Hepatocyte (in vitro differentiated cells): ENCODE measurements at places on chromosomes 7 and 10.
A peak's percentile ranks its signal among the peaks of the same experiment; 100 is the strongest.

DNA sequence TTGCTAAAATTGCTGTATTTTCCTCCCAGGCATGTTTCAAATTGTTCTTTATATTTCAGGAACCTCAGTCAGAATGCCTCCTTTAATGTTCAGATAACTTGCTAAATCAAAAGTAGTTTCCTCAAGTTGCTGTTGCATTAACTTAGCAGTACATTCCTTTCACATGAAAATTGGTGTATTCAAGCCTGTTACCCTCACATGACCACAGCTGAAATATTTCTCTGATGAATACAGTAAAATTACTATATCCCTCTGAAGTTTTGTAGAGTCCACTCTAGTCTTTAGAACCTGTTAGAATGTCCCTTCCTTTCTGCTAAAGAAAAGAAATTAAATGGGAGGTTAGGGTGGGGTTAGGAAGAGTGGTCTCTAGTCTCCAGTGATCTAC lies 24.5 kb upstream of the C1GALT1 start:
- DNase-seq: no peak

DNA sequence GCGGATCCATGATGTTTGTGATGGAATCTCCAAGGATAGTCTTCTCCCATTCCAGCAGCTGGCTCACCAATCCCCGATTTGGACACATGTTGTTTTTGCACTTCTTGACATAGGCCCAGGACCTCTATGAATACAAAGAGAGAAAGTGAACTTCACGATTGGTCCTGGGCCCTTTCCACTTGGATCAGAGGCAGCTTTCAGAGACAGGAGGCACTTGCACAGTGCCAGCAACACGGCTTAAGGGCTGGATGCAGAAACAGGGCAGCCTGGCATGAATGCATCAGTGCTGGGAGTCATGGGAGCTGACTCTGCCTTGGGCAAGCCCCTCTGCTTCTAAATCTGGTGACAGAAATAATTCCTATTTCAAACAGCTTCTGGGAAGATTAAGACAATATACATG lies 2.1 kb upstream of the TMEM120A start:
- no peak for DNase-seq

DNA sequence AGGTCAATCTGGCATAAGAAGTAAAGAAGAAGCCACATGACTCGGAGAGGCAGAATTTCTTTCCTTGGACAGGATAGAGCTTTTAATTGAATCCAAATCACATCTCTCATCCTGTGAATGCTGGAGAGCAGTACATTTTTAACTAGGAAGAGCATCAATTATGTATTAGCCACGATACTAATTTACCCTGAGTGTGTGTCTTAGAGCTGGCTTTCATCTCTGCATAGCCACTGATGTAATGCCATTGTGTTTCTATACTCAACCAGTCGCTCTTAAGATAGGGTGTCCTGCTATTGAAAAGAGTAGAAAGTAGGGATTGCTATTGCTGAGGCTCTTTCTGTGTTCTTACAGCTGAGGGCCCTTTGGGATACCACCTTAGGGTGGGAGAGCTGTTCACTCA lies 280.3 kb downstream of the AUTS2 start:
- no peak for DNase-seq

DNA sequence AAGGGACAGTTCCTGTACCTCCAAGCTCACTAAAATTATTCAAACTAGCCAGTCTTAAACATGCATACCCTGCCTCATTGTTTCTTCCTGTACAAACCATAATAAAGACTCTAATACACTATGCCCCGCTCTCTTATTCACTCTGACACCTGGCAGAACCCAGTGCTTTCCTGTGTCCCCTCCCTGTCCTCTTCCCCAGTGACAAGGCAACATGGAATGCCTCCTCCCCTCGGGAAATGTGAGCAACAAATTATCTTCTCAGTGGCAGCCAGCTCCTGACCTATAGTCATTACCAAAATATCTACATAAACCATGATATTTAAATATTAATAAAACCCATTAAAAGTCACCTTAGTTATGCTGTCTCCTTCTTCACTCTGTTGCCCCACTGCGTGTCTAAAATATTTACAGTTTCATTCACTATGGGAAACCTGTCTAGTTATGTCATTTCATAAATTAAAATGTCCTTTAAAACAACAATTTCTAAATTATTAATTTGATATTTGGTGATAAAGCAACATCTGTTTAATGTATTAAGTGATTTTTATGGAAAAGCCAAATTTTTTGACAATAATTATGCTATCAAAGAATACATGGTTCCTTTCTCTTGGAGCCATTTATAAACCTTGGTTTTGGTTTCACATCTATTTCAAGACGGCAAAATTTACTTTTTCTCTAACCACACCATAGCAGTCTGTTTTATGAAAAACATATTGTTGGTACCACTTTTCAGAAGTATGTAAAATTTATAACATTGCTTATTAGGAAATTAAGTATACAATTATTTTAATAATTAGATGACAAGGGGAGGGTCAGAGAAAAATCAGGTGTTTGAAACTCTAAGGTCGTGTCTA lies 1355.2 kb downstream of the XPNPEP1 start:
- DNase-seq: no peak

- no peak for DNase-seq
Observed at GRCh38 chr10:127145173-127145572, 51.2 kb downstream of the INSYN2A start.

DNA sequence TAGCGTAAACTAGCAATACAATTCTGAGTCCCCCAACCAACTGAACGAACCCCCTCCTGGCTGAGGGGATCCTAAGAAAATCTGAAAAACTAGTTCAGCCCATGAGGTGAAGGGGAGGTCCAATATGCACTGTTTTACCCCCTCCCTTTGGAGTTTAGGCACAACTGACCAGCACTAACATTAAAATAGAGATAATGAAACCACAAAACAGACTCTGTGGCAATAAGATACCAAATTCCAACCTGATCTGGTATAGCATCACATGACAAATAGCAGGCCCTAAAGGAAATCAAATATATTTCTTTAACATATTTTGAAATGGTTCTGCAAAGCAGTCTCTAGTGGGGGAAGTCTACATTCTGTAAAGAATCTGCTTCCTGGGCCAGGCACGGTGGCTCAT lies 522.5 kb downstream of the TYW1 start:
- no peak for DNase-seq

DNA sequence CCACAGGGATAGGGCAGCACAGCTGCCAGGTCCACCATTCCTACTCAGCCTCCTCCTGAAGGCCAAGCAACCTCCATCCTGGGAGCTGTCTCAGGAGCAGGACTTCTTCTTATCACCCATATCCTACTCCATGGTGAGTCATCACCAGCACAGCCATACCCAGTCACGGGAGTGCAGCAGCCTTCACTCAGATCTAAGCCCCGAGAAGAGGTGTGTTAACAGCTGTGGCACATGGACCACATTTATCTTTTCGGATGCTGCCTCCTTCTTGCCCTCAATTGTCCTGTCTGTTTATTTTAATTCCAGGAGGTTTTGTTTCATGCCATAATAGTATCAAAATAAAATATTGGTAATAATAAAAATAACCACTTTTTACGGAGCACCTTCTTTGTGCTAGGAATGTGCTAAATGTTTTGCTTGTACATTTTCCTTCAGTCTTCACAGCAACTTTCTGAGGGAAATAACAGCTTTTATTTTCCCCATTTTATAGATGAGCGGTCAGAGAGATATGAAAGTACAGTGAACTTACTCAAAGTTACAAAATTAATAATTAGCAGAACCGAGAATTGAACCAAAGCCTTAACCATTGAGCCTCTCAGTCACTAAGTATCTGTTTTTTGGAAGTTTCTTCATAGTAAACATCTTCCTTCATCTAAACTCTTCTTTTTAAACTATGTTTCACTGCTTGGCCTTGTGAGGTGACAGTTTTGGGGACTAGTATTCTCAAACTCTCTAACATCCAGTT lies 2.5 kb upstream of the KEL start:
- DNase-seq: peak; percentile 61

- no peak for DNase-seq
Observed at GRCh38 chr10:5187867-5188266, 2.9 kb upstream of the AKR1C8 start.

- DNase-seq: peak; percentile 67
Observed at GRCh38 chr7:98354511-98355249, 46.2 kb downstream of the BAIAP2L1 start.

GRCh38 chr10:130766071-130766470 lies 545.5 kb downstream of the TCERG1L start:
- no peak for DNase-seq

DNA sequence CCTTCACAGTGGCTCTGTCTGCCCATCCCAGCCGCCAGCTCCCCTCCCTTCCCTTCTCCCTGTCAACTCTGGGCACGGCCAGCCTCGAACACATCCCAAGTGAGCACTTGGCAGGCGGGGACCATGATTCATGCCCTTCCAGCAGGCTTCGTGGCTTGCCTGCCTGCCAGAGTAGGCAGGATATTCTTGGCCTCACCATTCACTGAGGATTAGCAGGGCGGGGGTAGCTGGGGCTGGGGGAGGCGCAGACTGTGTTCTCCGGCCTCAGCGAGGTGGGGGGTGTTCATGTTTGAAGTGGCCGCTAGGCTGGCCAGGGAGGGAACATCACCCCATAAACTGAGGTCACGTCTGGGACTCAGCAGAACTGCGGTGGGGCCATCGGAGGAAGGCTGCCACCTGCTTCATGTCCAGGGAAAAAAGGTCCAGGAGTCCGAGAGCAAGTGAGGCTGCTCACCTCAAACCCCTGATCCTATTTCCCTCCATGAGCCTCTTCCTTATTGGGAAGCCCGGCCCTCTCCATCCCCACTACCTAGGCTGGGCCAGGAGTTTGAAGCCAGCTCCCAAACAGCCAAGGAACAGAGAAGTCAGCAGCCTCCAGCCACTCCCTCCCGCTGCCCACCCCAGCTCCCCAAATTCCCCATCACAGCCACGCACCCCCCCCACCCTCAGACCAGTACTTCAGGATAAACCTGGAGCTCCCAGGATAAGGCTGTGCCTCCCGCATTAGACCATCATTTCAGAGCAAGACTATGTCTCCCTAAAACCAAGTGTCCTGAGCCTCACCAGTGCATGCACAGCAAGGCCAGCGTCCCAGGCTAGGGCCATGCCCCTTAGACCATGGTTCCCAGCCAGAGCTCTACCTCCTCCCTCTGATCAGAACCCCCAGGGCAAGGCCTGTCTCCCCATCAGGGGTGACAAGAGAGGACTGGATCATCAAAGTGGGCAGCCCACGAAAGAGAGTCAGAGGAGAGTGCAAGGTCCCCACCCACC lies 42.8 kb upstream of the RABGEF1 start:
- no peak for DNase-seq

DNA sequence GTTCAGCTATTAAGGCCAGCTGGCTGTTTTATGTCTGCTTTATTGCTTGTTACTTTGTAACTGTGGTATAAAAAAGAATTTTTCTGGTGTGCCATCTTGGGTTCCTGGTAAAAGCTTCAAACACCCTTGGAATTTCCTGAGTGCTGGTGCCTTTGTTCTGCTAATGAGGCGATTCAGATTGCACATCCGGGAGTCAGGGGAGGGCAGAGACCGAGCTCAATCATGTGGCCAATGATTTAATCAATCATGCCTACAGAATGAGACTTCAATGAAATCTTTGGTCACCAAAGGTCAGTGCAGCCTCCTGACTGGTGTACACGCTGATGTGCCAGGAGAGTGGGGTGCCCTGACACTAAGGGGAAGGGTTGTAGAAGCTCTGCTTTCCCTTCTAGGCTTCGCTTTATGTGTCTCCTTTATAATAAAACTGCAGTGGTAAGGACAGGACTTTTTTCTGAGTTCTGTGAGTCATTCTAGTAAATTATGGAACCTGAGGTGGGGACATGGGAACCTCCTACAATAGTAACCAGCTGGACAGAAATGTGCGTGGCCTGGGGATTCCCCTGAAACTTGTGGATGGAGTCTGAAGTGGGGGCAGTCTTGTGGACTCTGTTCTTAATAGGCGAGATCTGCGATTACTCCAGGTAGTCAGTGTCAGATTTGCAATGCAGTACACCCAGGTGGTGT lies 69.4 kb upstream of the OGDHL start:
- no peak for DNase-seq

- no peak for DNase-seq
Observed at GRCh38 chr10:119538632-119539358, 3.7 kb downstream of the RGS10 start.

DNA sequence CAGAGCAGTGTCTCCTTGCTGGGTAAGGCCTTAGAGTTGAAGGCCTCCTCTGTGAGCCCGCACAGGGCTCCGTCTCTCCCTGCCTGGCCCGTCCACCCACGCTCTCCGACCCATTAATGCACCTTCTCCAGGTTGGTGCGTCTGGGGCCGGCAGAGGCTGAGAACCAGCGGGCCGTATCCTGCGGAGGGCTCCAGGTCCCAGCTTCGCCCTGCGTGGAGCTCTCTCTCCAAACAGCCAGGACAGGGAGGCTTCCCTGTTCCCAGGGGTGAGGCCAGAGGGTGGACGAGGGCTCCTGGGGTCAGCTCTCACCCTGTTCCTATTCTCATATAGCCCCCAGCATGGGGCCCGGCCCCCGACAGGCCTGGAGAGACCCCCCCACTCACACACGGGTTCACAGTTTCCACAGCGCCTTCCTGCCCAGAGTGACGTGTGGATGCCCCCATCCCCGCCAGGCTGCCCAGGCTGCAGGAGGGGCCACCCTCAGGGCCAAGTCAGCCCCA lies 34.6 kb downstream of the GET4 start:
- DNase-seq: no peak

- DNase-seq: no peak
Observed at GRCh38 chr10:122331615-122332446, 42.7 kb upstream of the PLEKHA1 start.

DNA sequence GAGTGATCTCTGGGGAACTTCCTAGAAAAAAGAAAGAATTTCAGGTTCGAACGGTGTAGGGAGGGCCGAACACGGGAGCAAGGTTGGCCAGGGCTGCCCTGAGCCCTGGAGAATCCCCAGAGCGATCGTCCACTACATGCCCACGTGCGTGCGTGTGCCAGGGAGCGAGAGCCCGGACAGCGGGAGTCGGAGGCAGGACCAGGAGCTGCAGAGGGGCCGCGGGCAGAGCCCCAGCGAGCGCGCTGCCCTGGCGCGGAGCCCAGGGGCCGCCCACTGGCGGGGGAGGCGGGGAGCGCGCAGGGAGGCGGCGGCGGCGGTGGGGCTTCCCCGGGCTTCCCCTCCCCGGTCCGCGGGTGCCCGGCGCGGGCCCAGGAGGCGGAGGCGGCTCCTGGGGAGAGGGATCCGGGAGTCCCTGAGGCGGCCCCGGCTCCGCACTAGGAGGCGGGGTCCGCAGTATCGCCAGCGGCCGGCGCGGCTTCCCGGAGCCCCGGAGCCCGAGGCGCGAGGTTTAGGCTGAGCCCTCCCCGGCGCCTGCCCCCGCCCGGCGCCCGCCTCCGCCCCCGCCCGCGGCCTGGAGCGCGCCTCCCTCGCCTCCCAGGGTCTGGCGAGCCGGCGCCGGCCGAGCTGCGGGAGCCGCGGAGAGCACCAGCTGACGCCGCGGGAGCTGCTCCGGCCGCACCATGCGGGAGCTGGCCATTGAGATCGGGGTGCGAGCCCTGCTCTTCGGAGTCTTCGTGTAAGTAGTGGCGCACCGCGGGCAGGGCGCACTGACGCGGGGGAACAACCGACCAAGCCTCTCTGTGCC lies at the start of gene PLPP4:
PLPP4 (plus strand) TSS at position 602 of the 805 bp plus-strand sequence; CDS start at position 681, 79 bp downstream.
- peak; percentile 73 for DNase-seq

- DNase-seq: no peak
Observed at GRCh38 chr10:119598397-119598796, 1.6 kb upstream of the TIAL1 start.

DNA sequence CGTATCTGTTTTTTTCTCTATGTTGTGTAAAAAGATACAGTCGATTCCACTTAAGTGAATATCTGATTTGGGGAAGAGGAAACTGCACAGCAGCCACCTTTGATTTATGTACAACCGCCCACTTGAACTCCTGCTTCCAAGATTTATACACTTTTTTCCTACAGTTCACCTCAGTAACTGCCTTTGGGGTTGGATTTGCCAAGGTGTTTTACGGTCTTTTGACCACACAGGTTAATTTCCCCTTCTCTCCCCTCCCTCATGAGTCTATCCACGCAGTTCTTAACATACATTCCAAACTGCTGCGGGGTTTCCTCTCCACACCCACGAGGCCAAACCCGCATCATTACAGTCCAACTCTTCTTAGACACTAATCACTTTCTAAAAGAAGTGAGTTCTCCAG lies 277.0 kb downstream of the USP6NL start:
- DNase-seq: no peak
